ENCODE measurements at places on chromosomes 3 and 15.

GRCh38 chr3:11392014-11392859 lies 120.0 kb downstream of the ATG7 start:
- DNase-seq: peak; percentile 81

DNA sequence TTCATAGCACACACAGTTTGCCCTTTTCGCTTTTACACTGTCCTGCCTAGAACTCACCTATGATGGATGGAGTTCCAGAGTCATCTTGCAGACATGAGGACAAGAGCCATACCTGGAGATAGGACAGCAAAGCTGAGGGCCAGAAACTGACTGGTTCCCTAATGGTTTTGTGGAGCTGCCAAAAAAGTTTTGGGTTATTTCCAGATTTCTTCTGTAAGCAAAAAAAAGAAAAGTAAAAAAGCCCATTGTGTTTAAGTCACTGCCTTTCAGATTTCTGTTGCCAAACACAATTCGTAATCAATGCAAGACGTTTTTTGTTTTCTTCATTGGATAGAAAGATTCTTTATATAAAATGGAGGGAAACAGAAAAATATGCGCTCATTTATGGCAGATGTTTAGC lies 42.4 kb upstream of the KY start:
- DNase-seq: no peak

- DNase-seq: no peak
Measured at GRCh38 chr3:40366203-40367162, 20.5 kb upstream of the ENTPD3 start.

DNA sequence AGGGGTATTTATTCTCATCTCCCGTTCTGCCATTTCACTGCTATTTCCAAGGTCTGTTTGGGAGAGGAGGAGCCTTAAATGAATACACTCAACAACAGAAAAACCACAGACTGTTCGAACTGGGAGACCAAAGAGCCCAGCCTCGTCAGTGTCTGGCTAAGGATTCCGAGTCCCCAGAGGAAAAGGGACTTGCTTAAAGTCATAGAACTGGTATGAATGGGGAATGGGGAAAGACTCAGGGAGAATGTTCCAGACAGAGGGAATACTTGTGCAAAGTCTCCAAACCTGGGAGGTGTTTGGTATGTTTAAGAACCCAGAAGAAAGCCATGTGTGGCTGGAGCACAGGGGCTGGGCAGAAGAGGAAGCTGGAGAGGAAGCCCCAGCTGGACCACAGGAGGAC lies 46.9 kb downstream of the FAM43A start:
- no peak for DNase-seq

- DNase-seq: no peak
Measured at GRCh38 chr15:99057697-99058420, 47.0 kb upstream of the SYNM start.
